ENCODE measurements at places on chromosomes 4 and X.

GRCh38 chrX:15797707-15798106, 7.4 kb downstream of the ZRSR2 start:
- no peak for DNase-seq

DNA sequence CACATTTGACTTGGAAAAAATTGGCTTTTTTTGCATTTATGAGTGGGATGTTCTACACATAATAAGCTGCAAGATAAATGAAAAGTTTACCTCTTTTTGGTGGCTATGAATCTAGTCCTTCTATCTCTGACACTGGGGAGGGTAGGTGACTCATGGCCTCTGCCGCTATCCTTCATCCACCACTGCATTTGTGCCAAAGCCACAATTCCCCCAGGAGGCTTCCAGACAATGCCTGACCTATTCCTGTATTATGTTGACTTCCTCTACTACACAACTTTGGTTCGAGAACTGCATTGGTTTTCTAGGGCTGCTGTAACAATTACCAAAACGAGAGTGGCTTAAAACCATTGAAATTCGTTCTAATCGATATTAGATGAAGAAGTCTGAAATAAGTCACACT, 245.6 kb downstream of the TRAM1L1 start:
- DNase-seq: no peak

DNA sequence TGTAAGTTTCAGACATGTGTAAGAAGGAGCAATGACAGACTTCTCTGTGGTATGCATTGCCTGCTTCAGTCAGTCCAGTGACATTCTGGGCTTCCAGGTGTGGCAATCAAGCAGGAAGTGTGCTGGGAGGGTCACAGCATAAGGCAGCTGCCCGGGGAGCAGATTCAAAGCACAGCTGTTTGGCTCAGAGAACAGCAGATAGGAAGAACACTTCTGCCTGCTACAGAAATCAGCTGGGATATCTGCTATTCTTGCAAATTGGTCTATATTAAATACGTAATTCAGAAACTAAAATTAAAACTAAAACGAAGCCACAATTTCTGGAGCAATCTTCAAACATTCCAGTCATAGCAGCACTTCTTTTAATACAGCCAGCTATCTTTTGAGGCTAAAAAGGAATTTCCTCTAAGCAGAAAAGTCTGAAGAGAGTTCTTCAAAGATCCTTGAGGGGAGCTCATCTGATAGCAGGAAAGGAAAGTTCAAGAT, 47.5 kb upstream of the GALNT7 start:
- peak; percentile 13 for DNase-seq

GRCh38 chr4:39451423-39452023, 7.2 kb downstream of the RPL9 start:
- no peak for DNase-seq

- no peak for DNase-seq
Measured at GRCh38 chr4:5631352-5632065, 76.8 kb downstream of the EVC2 start.

- DNase-seq: no peak
Measured at GRCh38 chr4:85598936-85599335, 124.0 kb downstream of the ARHGAP24 start.

- DNase-seq: no peak
Measured at GRCh38 chrX:10011991-10012390, 44.8 kb downstream of the CLDN34 start.

DNA sequence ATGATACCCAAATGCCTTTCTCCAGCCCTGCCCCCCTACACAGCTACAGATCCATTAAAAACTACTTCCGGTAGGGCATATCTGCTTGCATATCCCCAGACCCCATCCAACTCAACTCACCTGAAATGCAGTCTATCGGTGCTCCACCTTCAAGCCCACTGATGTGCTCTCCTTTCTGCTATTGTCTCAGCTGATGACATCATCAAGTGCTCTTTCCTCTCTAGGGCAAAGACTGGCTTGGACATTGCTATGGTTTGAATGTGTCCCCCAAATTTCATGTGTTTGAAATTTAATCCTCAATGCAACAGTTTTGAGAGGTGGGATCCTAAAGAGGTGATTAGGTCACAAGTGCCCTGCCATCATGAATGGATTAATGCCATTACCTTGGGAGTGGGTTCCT, 212.4 kb downstream of the RELL1 start:
- no peak for DNase-seq

DNA sequence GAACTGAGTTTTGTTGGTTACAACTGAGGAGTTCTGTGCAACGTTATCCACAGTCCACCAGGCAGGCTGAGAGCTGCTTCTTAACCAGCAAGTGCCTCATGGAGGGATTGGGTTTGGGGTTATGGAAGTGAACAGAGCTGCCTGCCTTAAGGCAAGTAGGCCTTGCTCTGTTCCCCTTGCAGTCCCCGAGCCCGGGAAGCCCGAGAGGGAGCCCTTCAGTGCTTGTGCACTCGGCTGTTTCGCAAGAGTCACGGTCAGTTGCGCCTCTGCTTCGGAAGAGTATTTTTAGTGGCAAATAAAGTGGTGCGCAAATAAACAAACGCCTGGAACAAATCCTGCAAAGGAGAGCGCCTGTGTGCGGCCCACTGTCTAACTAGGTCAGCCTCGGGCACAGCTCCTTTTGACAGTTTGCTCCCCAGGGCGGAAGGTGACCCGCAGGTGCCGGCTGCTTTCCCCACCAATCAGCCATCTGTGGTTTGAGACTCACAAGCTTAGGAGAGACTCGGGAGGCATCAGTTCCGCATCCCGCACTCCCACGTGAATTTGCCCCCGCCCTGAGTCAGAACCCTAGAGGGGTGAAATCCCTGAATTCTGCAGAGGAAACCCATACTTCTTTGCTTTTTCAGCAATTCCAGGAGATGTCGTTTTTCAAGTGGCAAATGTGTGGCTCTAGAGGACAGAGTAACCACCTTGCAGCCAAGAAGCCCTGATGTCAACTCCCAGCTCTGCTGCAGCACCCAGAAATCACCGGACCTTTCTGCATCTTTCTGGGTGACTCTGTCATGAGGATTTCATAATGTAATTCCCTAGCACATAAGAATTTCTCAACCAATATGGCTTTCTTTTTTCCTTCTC, 56.8 kb downstream of the LGI2 start:
- DNase-seq: no peak

- no peak for DNase-seq
Measured at GRCh38 chr4:138560448-138560847, 318.3 kb upstream of the SLC7A11 start.

GRCh38 chr4:25847329-25847728, 15.5 kb downstream of the SEL1L3 start:
- no peak for DNase-seq

DNA sequence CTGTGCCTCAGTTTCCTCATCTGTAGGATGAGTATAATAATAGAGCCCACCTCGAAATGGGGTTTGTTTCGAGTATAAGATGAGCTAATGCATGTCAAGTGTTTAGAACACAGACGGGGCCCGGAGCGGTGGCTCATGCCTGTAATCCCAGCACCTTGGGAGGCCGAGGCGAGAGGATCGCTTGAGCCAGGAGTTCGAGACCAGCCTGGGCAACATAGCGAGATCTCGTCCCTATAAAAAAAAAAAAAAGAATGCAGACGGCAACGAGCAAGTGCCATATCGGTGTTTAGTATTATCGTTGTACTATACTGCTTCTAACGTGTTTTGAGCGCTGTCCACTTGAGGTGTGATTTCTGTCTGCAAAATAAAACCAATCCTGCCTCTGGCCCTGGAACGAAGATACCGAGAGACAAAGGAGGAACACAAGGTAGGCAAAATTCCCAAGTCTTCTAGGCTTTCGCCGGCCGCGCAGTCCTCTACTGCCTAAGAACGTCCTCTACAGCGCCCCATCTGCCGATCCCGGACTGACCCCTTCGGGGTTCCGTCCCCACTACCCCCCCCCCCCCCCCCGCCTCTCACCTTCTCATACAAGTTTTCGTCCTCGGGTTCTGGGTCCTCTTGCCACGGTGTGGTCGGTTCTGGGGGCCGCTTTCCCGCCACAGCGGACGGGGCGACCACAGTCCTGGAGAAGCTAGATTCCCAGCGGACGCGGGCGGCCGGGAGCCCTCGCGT, 442 bp downstream of the NDUFB11 start:
- DNase-seq: peak; percentile 20

- no peak for DNase-seq
Measured at GRCh38 chr4:80153874-80154544, 43.3 kb upstream of the PRDM8 start.

DNA sequence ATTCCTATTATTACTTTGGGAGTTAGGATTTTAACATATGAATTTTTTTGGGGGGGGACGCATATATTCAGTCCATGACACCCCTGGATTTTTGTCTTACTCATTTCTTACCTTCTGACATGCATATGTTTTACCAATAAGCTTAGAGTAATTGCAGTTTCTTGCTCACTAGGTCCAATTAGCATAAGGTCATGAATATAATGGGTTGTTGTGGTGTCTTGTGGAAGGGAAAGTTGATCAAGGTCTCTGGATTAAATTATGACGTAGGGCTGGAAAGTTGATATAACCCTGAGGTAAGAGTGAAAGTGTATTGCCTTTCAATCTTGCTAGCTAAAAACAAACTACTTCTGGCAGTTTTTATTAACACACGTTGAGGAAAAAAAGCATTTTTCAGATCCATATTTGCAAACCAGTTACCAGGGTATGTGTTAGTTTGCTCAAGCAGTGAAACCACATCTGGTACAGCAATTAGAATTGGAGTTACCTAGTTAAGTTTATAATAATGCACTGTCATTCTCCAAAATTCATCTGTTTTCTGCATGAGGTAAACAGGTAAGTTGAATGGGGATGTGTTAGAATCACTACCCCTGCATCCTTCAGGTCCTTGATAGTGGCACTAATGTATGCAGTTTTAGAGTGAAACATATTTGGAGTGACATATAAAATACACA, 32.0 kb downstream of the STIM2 start:
- DNase-seq: no peak

DNA sequence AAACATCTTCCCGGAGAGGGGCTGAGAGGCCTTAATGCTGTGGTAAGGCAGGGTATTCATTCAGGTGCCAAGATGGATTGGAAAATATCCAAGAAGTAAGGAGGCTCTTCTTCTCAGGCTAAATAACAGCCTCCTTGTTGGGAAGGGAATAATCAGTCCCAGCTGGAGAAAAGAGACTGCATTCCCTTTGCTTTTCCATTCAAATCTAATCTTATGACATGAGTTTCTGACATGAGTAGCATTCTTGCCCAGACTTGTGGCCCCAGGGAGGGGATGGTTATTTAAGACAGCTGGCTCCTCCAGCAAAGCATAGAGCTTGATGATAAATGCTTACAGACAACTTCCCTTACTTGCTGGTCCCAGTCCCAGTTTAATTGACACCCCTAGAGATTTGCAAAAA, 98.3 kb downstream of the DCLK2 start:
- peak; percentile 13 for DNase-seq

- DNase-seq: no peak
Measured at GRCh38 chr4:139726615-139727014, 61.0 kb downstream of the MGST2 start.

GRCh38 chr4:137641544-137641943, 109.2 kb upstream of the PCDH18 start:
- peak; percentile 15 for DNase-seq

GRCh38 chr4:148514581-148514980, 72.4 kb upstream of the NR3C2 start:
- DNase-seq: no peak

DNA sequence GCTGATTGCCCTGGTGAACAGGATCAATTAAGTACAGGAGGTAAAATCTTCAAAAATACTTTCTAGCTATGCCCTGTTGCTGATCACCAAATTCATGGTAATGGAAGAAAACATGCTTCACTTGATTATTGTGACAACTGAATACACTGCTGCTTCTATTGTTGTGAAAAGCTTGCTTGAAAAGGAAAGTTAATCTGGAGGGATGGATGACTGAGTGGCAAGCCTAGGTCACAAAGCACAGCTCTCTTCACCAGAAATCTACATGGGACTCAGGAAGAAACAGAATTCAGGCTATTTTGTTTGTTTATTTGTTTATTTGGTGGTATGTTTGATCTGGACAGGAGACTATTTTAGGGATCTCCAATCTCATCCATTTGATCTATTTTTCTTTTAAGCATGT, 182.0 kb downstream of the MGST2 start:
- DNase-seq: no peak

GRCh38 chr4:1763550-1764080, 29.5 kb upstream of the FGFR3 start:
- DNase-seq: no peak

- DNase-seq: no peak
Measured at GRCh38 chrX:37783305-37783704, 3.4 kb downstream of the CYBB start.

DNA sequence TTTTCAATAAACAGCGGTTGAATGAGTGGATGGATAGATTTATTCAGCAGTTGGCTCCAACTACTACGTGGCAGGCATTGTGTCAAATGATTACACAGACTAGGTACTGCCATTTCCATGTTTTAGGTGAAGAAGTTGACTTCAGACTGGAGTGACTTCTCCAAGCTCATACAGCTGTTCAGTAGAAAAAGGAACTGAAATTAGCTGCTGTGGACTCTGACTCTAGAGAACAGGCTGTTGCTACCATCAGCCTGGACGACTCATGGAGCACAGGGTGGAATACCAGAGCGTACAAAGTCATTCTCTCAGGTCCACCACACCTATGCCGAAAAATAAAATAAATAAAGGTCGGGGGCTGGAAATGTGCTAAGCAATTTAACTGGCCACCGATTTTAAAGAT, 45.3 kb downstream of the TENM3 start:
- no peak for DNase-seq

GRCh38 chrX:71621603-71622002, 3.3 kb upstream of the CXCR3 start:
- DNase-seq: no peak

- no peak for DNase-seq
Measured at GRCh38 chrX:74510401-74510800, 89.1 kb downstream of the SLC16A2 start.

DNA sequence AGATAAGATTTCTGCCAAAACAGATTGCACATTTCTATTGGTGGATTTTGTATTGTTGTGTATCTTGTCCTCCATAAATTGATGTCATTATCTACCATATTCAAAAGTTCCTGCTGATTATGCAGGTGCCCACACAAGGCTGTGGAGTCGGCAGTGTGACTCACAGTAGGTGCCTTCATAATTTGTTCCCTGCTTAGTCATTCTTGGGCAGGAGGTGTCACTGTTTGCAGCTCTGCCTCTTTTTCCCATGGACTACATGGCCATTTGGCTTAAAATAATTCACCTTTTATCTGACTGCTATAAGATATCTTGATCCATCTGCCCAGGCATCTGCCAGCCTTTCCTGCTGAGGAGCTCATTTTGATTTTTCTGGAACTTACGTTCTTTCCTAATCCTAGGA, 33.6 kb upstream of the ENPEP start:
- no peak for DNase-seq

- DNase-seq: no peak
Measured at GRCh38 chrX:12080265-12080664, 58.0 kb upstream of the FRMPD4 start.

GRCh38 chr4:1720163-1720983, 750 bp downstream of the TMEM129 start:
- no peak for DNase-seq

DNA sequence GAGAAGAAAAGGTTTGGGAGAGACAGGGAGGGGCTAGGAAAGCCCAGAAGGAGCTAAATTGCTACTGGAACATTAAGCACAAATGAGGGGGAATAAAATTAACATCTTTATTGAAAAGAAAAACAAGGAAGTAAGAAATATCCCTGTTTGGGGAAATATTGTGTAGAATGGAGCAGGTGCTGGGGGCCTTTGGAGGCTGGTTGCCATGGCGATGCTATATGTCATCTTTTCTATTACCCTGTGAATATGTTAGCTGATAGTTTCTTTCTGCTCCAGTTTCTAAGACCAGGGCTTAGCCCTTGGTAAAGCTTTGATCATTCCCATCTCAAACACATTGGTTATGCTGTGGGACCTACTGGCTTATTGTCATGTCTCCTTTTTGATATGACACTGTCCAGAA, 28.7 kb downstream of the TMEM31 start:
- no peak for DNase-seq

Measured in NCI-H2171 (cell line).